H7 (cell line): ENCODE measurements at places on chromosomes 5 and 9. TPM values are rescaled to one million over a fixed set of nuclear protein-coding genes. Genes with fewer than 3 reads are reported as not detected.

- no peak for DNase-seq
Measured at GRCh38 chr5:180154821-180155364, 54.1 kb downstream of the RASGEF1C start.

DNA sequence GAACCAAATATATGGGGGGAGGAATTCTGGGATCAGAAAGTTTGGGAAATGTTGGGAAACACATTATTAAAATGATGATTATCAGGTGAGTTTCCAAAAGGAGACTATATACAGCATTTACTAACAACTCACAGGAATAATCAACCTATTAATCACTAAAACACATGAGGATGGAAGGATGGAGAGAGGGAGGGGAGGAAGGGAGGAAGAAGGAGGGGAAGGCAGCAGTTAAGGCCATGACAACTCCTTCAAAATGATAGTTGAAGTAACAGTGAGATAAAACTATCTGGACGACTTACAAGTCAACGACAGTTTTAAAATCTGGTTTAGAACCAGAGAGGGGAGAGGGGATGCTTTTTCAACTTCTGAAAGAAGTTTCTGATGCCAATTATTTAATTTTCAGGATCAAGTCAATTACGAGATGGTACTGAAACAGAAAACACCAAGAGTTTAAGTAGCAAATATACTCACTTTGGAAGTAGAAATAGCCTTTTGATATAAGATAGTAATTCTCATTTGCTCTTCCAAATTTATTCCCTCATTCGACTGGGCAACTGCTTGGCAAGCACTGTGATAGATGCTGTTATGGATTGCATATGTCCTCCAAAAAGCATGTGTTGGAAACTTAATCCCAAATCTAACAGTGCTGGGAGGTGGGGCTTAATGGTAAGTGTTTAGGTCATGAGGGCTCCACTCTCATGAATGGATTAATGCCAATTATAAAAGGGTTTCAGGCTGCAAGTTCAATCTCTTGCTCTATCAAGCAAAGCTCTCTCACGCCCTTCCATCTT, 30.4 kb downstream of the FBXW11 start:
- DNase-seq, result no peak

DNA sequence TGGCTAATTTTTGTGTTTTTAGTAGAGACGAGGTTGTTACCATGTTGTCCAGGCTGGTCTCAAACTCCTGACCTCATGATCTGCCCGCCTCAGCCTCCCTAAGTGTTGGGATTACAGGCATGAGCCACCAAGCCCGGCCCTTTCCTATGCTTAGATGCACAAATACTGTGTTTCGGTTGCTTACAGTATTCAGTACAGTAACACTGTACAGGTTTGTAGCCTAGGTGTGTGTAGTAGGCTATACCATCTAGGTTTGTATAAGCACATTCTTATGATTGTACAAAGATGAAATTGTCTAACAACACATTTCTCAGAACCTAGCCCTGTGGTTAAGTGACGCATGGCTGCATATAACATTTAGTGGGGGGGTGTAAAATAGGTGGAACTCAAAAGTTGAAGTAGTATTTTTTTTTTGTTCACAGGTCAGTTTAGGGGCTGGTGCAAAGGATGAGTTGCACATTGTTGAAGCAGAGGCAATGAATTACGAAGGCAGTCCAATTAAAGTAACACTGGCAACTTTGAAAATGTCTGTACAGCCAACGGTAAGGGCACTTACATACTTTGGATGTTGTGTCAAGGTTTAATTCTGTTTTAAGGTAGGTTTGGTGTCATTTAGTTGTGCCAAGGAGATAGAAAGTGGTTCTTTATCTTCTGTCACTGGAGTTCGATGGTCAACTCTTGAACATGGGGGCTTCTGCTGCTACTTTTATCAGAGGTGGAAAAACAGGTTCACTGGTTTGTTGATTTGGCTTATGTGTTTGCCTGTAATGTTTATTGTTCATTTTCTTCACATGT, 3.4 kb downstream of the NPM1 start:
- DNase-seq, result no peak

DNA sequence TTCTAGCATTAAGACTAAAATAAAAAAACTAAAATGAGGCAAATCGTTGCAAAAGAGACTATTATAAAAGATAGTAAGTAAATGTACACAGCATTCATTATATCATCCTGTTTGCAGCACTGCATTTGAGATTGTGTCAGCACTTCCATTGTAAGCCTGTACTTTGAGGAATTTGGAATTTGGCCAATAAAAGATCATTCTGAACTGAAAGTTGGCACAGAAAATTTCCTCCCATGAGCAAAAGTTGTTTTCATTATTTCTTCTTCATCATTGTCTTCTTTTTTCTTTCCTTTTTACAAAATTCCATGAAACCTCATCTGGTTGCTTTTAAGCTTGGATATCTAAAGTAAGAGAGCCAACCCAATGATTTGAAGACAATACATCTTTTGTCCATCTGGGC, 199.3 kb upstream of the ADAMTSL1 start:
- DNase-seq, result no peak

GRCh38 chr5:151001436-151001835, 19.0 kb upstream of the GPX3 start:
- DNase-seq, result no peak

The C5orf34 gene
- 20.1 and 24.8 TPM in 2 replicates for total RNA-seq

DNA sequence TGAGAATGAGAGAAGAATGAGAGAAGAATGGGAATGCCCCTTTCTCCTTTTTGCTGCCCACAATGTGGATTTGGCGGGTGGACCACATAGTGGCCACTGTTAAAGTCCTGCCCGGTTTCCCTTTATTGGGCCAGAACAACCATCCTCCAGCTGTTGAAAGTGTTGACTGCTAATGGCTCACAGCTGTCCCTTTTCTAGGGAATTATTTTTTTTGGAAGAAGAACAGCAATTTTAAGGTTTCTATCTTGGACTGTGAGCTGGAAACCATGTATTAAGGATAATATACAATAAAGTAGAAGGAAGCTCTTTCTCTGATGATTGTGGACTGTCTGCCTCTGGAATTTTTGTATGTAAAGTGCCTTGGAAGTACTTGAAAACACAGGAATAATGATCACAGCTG, 185.9 kb downstream of the DMRT2 start:
- DNase-seq, result no peak

GRCh38 chr5:35182910-35183535, 47.3 kb downstream of the PRLR start:
- peak; percentile 56 for DNase-seq
